Suprapubic skin (tissue), 4 donors: ENCODE measurements at places on chromosomes 3 and 15. TPM values are rescaled to one million over a fixed set of nuclear protein-coding genes. Genes with fewer than 3 reads are reported as not detected.

The CYP1A1 gene
- total RNA-seq = 4.2 TPM

The SHC4 gene
- total RNA-seq = 2.5 TPM

The FRMD5 gene
- total RNA-seq = 0.72 TPM

The KLHL24 gene
- total RNA-seq = 64.1 TPM

The MKRN2OS gene
- total RNA-seq = 1.3 TPM

The THPO gene
- total RNA-seq = not detected

The CPNE4 gene
- total RNA-seq = not detected

The LRRC31 gene
- not detected for total RNA-seq

The ADAMTS17 gene
- 12.3 TPM for total RNA-seq

The SLC22A14 gene
- total RNA-seq = not detected

The FAM162A gene
- total RNA-seq = 40.3 TPM

The PSTPIP1 gene
- total RNA-seq = 1.9 TPM
